Gastrocnemius medialis (tissue), 4 donors: ENCODE measurements at places on chromosomes 3 and 15.

GRCh38 chr15:48975472-48976419 lies 12.0 kb upstream of the SHC4 start:
- DNase-seq: peak; percentile 23

GRCh38 chr3:156400735-156401134 lies 154.2 kb downstream of the SSR3 start:
- DNase-seq: no peak

GRCh38 chr3:124322966-124323365 lies 331.0 kb upstream of the ROPN1 start:
- DNase-seq: no peak

DNA sequence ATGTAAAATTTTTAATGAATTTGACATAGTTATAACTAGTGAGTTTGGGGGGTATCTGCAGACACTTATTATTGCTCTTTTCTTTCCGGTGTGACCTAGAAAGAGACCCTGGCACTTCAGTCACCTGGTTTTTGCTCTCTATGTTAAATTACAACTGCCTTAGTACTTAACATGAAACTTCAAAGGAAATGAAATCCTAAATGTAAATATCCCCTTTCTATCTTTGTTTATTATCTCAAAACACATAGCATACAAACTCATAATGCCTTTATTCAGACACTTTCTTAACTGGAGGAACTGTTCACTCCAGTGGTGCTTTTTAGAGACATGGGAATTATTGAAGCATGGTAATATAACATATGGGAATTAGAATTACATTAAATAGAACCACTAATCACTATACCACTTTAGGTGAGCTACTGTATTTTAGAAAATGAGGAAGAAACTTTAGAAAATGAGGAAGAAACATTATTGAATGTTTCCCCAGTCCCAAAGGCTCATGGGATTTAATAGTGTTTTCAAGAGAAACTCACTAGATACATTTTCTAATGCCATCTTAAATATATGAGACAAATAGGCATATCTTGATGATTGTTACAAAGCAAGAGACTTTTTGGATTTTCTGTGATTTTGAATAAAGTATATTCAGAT lies 119.5 kb upstream of the MLF1 start:
- no peak for DNase-seq

- DNase-seq: no peak
Observed at GRCh38 chr15:63306492-63307073, 29.2 kb downstream of the APH1B start.

GRCh38 chr3:129984125-129984524 lies 9.6 kb downstream of the TRH start:
- DNase-seq: no peak

DNA sequence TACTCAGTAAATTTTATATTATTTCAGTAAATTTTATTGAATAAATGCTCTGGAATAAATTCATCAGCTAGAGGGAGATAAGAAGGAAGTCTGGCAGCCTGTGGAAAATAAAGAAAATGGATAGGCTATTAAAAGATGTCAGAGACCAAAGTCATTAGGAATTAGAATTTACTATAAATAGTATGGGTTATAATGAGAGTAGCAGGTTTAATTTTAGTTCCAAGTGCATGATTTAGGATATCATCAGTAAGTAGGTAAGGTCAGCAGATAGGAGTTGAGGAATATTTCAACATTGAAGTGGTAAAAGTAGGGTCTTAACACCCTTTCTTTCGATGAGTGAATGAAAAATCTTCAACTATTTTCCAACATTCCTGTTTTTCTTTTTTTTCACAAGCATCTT lies 64.6 kb downstream of the SNRPN start:
- no peak for DNase-seq

- no peak for DNase-seq
Observed at GRCh38 chr15:73626072-73626471, 7.1 kb downstream of the NPTN start.

GRCh38 chr3:133894353-133895207 lies 1.1 kb downstream of the RAB6B start:
- no peak for DNase-seq

DNA sequence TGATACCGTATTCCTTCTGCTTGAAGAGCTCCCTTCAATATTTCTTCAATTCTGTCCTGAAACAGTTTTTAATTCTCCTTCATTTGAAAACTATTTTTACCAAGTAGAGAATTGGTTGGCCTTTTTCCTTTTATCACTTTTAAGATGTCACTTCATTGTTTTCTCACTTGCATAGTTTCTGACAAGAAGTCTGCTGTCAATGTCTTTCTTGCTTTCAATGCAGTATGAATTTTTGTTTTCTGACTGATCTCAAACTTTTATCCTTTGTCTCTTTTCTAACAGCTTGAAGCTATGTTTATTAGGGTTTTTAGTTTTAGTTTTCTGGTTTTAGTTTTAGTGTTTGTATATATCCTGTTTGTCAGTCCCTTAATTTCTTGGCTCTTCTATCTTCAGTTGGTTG lies 364.8 kb upstream of the TPRG1 start:
- DNase-seq: no peak

DNA sequence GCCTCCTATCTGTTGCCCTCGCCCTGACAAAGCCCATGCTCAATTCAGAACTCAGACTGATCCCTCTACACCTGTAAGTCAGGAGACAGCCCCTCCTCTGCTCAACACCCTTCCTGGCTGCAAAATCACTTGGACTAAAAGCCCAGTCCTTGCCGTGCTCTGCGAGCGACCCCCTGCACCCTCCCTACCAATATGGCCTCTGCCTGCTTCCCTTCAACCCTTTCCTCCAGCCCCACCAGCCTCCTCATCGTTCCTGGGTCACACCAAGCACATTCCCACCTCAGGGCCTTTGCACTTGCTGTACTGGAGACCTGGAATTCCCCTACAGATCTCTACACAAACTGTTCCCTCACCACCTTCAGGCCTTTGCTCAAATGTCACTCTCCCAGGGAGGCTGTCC lies 5.2 kb upstream of the SSUH2 start:
- no peak for DNase-seq

GRCh38 chr15:52462806-52463360 lies 65.8 kb downstream of the MYO5A start:
- DNase-seq: no peak

GRCh38 chr15:44082558-44083157 lies 112.4 kb downstream of the FRMD5 start:
- DNase-seq: no peak

DNA sequence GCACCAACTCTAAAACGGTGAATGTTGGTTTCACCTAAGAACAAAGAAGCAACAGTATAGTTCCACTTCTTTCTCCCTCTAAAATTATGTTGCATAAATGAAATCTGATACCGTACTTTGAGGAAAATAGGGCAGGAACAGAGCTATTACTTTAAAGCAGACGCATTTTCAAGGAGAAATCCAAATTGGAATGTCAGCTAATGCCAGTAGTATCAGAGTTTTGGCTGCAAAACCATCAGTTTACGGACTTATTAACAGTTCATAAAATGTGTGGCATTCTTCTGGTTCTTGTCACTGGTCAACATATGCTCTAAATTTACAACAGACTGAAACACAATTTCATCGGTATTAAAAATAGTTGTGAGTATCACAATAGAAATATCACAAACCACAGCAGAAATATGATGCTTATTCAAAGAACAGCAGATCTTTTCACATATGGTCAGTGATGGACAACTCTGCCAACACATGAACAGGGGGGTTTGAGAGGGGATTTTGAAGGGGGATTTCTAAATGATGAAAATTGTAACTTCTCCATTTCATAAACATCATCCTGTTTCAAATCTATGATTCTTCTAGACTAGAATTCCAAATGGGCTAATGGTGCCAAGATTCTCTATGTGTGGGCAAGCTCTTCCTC lies 38.7 kb upstream of the ROBO2 start:
- no peak for DNase-seq

DNA sequence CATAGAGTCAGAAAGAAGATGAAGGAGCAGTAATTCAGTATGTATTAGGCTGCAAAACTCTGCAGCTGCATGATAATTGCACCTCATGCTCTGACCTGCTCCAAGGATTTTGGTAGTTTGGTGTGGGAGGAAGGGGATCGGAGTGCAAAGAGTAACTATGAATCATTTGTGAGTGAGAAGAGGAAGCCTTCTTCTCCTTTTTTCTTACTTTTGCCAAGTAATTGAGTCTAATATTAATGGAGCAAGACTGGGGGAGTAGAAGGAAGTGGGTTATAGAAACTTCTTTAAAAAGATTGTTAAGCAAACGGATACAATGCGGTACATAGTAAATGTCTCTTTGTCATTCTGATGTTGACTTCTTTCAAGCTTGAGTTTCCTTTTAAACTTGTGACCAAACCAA lies 276.5 kb downstream of the EDEM1 start:
- no peak for DNase-seq

DNA sequence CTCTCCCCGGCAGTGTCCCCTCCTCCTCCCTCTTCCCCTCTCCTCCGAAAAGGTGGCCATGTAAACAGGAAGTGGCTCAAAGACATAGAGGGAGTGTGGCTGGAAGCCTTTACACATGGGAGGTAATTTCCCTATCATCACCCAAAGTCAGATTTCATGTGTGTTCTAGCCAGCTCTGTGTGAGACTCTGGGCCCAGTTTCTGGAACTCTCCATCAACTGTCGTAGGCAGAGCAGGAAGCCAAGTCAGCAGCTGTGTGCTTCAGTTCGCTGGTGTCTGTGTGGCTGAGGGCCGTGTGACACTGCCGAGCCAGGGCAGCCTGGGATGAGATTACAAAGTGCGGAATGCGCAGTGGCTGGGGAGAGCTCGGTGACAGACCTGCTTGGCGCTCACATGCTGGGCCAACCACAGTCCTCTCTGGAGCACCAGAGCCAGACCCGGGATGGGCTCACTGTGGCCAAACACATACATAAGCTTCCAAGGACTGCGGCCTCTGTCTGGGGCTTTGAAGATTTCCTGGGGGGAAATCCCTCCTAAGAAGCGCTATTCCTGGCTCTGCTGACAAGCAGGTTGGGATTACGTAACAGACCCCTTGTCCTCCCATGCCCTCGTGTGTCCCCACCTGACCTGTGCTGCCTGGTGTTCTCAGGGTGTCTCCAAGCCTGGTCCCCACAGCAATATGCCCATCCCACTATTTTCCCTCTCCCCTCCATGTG lies 50.7 kb downstream of the UMPS start:
- DNase-seq: peak; percentile 96

GRCh38 chr3:39809995-39810595 lies 686 bp downstream of the MYRIP start:
- DNase-seq: no peak

GRCh38 chr15:43449981-43450380 lies 43.0 kb downstream of the TP53BP1 start:
- no peak for DNase-seq
